GM12878 (cell line): ENCODE measurements at places on chromosomes 3 and 15.

DNA sequence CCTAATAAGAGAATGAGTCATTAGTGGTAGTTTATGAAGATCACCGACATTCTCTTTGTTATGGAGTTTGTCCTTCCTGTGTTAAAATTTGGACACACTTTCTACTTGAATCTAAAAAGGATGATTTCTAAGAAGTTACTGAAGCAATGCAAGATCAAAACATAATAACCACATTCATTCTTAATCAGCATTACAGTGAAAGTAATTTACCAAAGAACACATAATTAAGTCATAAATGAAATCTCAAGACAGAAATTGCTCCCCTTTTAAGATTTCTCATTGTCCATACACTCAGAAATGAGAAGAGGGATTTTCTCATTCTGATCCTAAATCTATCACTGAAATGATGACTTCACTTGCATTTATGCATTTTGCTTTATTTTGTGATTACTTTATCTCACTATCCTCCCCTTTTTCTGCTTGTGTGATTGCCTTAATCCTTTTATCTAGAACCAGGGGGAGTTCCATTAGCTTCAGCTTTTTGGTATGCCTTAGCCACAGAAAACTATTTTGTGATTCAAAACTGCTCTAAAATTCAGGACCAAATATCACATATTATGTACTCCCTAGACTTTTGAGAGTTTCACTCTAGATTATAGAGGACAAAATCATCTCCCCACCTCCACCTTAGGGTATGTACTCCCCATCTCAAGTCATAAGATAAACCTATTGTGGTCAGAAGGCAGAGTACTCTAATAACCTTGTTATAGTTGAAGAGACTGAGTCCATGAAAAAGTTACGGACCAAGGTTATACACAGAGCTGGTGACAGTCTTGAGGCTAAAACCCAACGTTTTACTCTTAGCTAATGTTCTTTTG, 817.6 kb upstream of the CFAP20DC start:
- DNase-seq = no peak

GRCh38 chr15:54884312-54884711, 312.4 kb downstream of the RSL24D1 start:
- no peak for DNase-seq

GRCh38 chr3:58888087-58888486, 161.7 kb downstream of the CFAP20DC start:
- no peak for DNase-seq

GRCh38 chr3:18501679-18502343, 76.7 kb upstream of the SATB1 start:
- no peak for DNase-seq

- DNase-seq = no peak
Measured at GRCh38 chr3:48505146-48505545, 1.2 kb upstream of the SHISA5 start.

GRCh38 chr3:48716508-48716981, 476 bp downstream of the IP6K2 start:
- DNase-seq = no peak

GRCh38 chr3:69079269-69080159, 651 bp downstream of the UBA3 start:
- DNase-seq = no peak

DNA sequence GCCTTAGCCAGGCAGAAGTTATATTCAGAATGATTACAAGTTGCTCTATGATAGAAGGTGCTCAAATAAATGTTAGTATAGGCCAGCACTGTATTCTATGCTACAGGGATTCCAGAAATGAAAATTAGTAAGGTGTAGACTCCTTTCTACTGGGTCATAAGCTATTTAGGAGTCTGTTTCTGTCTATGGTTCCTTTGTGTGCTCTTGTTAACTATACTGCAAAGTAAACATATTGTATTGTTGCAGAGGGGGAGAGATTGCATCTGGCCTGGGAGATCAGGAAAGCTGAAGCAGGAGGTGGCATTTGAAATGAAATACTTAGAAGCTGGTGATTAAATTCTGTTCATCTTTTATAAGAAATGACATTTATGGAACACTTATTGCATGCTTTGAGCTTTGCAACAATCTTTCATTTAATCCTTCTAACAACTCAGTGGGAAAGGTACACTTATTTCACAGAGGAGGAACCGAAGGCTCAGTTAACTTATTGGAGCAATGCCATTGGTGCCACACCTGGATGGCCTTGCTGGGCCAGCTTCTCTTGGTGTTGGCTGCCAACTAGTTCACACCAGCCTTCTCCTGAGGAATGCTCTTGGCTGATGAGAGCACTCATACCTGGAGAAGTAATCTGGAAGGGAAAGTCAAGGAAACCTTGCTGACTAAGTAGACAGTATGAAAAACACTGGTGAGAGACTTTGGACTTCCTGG, 39.1 kb downstream of the ABHD5 start:
- DNase-seq = no peak

- no peak for DNase-seq
Measured at GRCh38 chr3:108877901-108878300, 55.3 kb downstream of the TRAT1 start.
